ENCODE measurements at places on chromosomes 11 and 22.

GRCh38 chr11:72723508-72723907 lies 28.7 kb downstream of the ARAP1 start:
- no peak for DNase-seq

DNA sequence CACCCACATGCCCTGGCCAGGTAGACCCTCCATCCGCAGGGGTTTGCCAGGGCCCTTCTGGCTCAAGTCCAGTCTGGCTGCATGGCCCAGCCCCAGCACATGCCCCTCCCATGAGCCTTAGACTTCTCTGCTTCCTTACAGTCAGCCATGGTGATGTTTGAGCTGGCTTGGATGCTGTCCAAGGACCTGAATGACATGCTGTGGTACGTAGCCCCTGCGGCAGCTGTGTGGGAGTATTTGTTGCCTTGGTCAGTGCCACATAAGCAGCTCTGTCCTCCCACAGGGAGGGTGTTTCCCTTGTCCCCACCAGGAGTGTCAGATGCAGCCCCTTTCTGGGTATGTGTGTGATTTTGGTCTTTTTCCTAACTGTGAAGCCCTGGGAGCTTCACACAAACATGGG lies 17.5 kb downstream of the CDC45 start:
- DNase-seq: no peak

- no peak for DNase-seq
Measured at GRCh38 chr11:60978546-60979380, 7.3 kb downstream of the CD6 start.

- DNase-seq: no peak
Measured at GRCh38 chr22:28444659-28445058, 235.0 kb downstream of the TTC28 start.

DNA sequence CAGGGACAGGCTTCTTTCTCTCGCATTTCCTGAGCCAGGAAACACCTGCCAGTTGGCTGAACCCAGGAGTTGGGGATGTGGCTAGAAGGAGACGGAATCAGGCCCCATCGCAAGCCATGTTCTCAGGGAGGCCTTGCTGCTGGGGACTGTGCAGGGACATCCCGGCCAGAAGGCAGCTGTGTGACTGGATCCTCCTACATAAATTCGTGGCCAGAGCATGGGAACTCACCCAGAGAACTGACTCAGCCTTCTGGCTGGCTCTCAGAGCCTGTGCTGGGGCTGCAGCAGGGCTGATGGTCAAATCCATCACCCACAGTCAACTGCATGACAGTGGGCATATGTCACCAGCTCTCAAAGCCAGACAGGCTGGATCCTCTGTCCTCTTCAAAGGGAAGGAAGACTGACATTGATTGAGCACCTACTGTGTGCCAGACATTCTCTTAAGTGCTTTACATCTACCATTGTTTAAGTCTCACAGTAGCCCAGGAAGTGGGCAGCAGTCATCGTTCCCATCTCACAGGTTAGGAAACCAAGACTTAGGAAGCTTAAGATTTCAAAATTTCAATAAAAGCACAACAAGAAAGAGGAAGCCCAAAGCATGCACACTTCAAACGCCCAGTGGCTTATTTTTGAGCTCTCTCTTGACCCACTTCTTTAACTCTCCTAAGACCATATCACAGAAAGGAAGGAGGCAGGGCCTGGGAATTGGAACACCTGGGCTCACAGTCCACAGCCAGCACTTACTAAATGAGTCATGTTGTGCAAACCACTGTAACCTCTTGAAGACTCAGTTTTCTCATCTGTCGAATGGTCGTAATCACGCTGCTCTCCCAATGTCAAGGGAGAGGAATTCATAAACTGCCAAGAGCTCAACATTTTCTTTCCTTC lies 30.9 kb upstream of the CACNG2 start:
- no peak for DNase-seq

- DNase-seq: no peak
Measured at GRCh38 chr11:69711822-69712801, 8.3 kb upstream of the FGF19 start.

DNA sequence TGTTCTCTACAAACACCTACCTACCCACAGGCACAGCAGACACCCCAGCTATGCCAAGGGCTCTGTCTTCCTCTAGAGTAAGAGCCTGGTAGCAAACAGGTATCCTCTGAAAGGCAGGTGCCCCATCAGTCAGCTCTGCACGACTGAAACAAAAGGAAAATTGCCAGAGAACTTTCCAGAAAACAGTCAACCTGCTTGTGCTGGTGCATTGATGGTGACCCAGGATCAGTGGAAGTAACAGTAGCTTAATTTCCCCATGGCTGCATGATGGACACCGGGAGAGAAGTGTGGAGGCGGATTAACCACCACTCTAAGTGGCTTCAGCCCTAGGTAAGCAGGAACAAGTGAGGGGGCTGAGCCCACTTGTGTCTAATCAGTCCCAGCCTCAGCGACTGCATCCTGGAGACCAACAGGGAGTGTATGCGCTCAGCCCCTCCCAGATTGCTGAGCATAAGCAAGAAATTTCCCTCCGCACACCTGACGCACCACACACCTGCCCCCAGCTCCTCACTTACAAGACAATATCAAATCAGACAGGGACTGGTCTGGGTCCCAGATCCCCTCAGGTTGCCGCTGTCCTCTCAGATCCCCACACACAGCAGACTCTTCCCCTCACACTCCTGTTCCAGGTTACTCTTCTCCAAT lies 70.7 kb upstream of the IGLL5 start:
- no peak for DNase-seq

DNA sequence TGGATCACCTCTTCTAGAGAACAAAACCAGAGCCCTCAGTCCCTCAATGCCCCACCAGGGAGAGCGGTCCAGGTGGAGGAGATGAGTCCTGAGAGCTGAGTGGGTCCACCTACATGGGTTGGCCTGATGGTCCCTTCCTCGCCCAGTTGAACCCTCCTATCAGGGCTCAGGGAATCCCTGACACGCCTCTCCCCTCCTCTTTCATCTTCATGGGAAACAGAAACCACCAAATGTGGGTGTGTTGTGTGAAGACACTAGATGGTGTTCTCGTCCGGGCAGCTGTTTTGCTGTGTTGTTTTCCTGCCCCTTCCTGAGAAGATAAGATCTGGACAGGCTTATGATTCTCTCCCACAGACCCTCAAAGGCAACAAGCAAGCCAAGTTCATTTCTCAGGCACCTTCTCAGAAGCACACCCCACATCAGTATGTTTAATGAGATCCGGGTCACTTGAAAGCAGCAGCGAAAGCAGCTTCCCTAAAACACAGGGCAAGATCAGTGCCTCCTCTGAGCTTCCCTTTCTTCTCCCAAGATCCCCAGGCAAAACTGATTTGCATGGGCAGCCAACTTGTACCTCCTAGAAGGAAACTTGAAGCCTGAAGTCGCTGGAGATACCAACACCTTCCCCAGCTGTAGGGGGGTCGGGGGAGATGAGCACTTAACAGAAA lies 35.3 kb upstream of the POU2AF1 start:
- DNase-seq: no peak

GRCh38 chr11:2143799-2144543 lies 4.8 kb upstream of the IGF2 start:
- DNase-seq: no peak

- DNase-seq: no peak
Measured at GRCh38 chr11:20360650-20361049, 2.9 kb upstream of the HTATIP2 start.
